Gastrocnemius medialis (tissue), 4 donors: ENCODE measurements at places on chromosomes 11 and 22.

DNA sequence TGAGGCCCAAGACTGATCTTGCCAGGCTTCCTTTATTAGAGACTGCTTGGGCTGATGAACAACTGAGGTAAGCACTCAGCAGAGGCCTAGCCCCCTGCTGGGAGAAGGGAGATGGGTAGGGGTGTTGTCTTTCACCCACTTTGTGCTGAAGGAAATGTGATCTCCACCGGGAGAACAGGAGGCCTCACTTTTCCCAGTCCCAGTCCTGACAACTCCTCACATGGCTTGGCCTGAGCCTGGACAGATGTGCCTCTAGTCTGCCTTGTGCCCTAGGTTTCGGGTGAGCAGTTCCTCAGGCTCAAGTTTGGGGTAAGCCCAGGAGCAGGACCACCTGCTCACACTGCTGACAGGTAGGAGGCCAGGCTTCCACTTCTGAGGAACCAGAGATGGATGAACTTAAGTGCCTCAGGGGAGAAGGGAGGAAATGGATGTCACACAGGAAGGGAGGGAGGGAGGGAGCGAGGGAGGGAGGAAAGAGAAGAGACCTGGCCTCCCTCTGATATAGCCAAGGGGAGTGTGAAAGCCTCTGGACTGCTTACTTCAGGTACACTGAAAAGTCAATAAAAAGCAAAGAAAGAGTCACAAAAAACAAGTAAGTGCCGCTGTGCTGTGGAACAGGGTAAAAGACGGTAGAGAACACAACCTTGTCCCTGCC, 8.1 kb downstream of the CLPB start:
- peak; percentile 48 for DNase-seq

GRCh38 chr11:107493117-107493516, 35.5 kb upstream of the CWF19L2 start:
- DNase-seq, result no peak

DNA sequence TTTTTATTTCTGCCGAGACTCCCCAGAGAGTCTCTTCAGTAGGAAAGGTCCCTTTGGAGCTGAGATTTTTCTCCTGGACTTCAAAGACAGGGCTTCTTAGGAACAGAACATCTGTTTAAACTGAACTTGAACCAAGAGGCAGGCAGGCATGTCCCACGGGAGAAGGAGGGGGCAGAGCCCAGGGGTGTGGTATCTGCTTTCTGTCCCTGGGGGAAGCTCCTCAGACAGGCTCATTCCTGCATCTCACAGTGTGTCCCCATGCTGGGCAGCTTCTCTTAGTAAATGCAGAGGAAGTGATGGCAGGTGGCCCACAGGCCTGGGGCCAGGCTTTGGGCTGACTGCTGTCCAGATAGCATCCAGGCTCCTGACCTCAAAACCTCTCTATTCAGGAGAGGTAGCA, 47.3 kb downstream of the TSPAN18 start:
- DNase-seq, result peak; percentile 15

DNA sequence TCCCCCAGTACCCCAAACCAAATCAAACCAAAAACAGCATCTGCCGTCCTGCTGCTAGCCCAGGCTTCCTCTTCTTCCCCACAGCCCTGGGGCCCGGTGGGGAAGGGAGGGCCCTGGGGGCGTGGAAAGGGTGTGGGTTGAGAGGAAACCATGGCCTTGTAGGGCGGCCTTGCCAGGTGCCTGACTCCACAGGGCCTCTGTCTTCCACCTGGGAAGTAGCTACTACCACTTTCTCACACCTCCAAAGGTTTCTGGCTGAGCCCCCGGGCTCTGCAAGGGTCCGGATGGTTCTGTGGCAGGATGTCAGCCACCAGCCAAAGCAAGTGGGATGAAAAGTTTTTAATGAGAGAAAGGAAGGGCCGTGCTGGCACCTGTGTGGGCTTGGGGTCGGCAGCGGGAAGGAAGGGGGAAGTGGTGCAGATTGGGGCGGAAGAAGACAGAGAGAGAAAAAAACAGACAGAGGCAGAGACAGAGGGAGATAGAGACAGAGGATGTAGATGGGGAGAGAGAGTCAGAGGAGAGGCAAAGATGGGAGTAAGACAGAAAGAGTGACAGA, 10.5 kb downstream of the TPST2 start:
- DNase-seq, result no peak

DNA sequence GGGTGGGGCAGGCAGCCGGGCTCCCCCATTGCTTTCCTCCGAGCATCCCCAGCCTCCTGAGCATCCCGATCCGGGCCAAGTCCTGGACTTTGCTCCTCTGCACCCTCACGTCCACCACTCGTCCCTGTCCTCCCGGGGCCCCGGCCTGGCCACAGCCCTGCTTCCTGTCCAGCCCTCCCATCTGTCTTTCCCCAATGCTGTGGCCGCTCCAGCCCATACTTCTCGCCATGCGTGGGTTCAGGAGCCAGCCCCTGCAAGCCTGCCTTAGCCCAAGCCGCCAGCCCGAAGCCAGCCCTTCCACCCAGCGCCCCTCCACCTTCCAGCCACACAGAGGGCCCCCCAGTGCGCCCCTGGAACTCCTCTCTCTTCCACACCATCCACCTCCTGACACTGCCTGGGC, 23.8 kb downstream of the MRPL23 start:
- DNase-seq, result no peak
